Chondrocyte (in vitro differentiated cells): ENCODE measurements at places on chromosomes 2 and 18.

GRCh38 chr18:43277164-43277600 is at the start of gene SYT4:
Gene SYT4 (minus strand): TSS chr18:43277490. CDS start chr18:43277281, 209 bp downstream.
- no peak within 1 kb of the TSS for H3K27ac ChIP-seq
- H3K4me3 ChIP-seq, result no peak within 1 kb of the TSS
- H3K4me1 ChIP-seq, result peaks cover 4% of the 10 kb centered on the region

DNA sequence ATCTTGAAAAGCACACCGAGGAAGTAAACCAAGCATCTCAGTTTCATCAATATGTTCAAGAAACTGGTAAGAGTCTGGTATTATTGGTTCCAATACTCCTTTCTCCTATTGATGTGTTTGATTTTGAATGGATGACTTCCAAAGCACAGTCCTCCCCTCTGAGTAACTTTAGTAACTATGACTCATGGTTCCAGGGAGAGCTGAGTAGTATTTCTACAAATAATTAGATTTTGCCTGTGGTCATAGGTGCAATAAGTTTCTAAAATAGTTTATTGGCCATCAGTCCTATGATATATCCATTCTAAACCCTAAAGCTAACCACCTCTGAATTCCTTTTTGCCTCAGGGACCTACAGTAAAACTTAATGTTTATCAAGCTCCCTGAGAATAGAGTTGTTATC is 352.4 kb downstream of the XIRP2 start:
- H3K4me3 ChIP-seq, result no peak overlapping the region
- H3K27ac ChIP-seq, result no peak overlapping the region
- no peaks in the 10 kb centered on the region for H3K4me1 ChIP-seq
- DNase-seq, result no peak

DNA sequence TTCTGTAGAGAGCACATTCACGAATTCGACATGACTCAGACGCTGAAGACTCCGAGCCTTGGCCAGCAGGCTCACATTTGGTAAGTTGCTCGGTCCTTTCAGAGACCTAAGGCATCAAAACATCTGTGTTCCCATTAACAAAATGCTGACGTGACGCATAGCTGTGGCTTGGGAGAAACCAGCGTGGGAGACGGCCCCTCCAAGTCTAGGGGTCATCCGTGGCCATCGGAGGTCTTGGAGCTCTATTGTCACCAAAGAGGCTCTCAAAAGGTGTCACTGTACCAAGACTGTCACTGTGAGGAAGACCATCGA is 14.9 kb downstream of the FBLN7 start:
- H3K27ac ChIP-seq, result no peak overlapping the region
- peaks cover 20% of the 10 kb centered on the region for H3K4me1 ChIP-seq
- DNase-seq, result no peak
- no peaks in the 10 kb centered on the region for H3K27me3 ChIP-seq
- no peak overlapping the region for H3K4me3 ChIP-seq

DNA sequence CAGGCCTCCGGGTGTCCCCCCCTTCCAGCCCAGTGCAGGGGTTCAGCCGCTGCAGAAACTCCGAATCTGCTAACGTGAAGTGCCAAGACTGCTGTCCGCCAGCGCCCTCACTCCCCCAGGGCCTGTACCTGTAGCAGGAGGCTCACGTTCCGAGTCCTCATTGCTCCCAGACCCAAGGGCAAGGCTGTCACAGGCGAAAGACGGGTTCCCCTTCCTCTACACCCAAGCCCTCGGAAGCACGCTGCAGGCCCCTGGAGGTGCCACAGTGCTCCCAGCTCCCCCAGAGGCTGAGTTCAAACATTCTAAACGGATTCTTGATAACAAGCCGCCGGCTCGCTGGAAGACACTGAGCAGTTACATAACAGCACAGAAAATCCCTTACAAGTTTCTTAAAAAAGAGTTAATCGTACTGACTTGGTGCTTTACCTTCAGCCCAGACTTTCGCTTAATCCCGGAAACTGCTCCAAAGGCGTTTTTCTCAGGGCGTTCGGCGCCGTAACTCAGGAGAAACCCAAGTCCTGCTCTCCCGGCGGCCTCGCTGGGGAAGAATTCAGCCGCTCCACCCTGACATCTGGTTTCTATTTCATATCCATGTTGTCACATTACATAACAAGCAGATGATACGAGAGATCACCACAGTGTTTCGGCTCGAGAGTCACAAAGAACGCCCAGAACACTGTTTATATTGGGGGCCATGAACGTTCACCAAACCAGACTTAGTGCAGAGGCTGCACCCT is 92.0 kb downstream of the HDAC4 start:
- peak; percentile 80 for DNase-seq
- no peaks in the 10 kb centered on the region for H3K27me3 ChIP-seq
- H3K4me3 ChIP-seq, result peak overlapping the region; percentile 46
- peak overlapping the region; percentile 28 for H3K27ac ChIP-seq
- H3K36me3 ChIP-seq, result no peaks in the 10 kb centered on the region

- H3K36me3 ChIP-seq, result no peaks in the 10 kb centered on the region
- peaks cover 5% of the 10 kb centered on the region for H3K4me1 ChIP-seq
- H3K27me3 ChIP-seq, result peaks cover 33% of the 10 kb centered on the region
- DNase-seq, result no peak
- no peak overlapping the region for H3K27ac ChIP-seq
Observed at GRCh38 chr18:46484971-46485370, 172.0 kb downstream of the LOXHD1 start.

GRCh38 chr2:105328281-105329196 is 996 bp downstream of the TGFBRAP1 start:
- peaks cover 52% of the 10 kb centered on the region for H3K4me1 ChIP-seq
- peak overlapping the region; percentile 82 for H3K4me3 ChIP-seq
- no peak for DNase-seq
- no peaks in the 10 kb centered on the region for H3K27me3 ChIP-seq
